ENCODE measurements at places on chromosomes 16 and 17. TPM values are rescaled to one million over a fixed set of nuclear protein-coding genes. Genes with fewer than 3 reads are reported as not detected.
A peak's percentile ranks its signal among the peaks of the same experiment; 100 is the strongest.

DNA sequence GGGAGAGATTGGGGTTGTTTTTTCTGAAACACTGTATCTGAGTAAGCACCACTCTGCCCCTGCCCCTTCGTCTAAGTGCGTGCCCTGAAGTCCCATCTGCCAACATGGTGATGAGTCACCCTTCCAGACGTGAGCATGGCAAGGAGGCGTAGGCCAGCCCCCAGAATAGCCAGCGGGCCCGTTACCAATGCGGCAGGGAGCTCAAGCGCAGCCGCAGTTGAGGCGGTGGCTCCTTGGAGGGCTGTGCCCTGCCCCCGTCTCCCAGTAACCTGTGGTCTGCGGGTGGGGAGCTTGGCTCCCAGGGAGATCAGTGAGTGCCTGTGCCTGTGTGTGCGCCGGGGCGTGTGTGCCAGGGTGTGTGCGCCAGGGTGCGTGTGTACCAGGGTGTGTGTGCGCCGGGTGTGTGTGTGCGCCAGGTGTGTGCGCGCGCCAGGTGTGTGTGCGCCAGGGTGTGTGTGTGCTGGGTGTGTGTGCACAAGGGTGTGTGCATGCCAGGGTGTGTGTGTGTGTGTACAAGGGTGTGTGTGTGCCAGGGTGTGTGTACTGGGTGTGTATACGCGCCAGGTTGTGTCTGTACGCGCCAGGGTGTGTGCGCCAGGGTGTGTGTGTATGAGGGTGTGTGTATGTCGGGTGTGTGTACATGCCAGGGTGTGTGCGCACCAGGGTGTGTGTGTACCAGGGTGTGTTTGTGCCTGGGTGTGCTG is 98.6 kb upstream of the CHMP6 start:
- no peak for DNase-seq

DNA sequence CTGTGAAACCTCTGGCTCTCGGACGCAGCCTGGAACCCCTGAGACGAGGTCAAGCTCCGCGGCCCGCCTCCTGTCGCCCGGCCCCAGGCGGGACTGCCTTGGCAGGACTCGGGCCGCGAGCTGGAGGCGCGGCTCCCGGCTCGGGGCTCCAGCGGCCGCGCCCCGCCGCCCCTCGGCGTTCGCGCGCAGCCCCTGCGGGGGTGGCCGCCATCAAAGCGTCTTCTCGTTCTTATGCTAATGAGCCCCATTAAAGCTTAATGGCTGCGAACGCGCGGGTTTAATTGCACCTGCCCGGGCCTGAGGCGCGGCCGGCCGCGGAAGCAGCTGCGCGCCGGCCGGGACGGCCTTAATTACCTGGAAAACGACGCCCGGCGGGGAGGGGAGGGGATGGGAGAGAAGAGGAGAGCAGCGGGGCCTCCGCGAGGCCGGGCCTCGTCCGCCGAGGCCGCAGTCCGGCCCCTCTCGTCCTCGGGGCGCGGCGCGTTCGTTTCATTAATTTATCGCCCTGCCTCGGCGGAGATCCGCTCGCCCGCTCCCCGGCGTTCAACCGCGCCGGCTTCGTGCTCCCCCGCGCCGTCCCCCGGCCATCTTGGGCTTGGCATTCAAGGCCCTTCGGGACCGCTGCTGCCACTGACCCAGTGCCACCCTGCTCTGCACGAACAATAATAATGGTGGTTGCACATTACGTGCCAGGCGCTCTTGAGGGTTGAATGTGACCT is 19.2 kb downstream of the RAI1 start:
- DNase-seq = peak; percentile 89

DNA sequence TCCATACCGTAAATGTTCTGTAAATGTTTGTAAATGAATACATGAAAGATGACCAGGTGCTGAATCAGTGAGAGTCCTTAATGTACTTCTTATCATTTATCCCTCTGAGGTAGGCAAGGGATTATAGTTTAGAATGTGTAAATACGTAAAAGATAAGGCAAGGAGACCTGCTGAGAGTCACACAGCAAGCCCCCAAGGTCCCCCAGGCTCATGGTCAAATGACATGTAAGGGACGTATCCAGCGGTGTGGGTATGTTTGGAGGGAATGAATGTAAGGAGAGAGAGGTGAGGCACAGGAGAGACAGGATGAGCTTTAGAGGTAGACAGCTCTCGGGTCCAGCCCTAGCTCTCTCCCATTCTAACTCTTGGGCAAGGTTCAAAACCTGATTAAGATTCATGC is 341.8 kb downstream of the WWOX start:
- DNase-seq = no peak

- no peak for DNase-seq
Measured at GRCh38 chr16:72221630-72222024, 49.7 kb upstream of the PMFBP1 start.

DNA sequence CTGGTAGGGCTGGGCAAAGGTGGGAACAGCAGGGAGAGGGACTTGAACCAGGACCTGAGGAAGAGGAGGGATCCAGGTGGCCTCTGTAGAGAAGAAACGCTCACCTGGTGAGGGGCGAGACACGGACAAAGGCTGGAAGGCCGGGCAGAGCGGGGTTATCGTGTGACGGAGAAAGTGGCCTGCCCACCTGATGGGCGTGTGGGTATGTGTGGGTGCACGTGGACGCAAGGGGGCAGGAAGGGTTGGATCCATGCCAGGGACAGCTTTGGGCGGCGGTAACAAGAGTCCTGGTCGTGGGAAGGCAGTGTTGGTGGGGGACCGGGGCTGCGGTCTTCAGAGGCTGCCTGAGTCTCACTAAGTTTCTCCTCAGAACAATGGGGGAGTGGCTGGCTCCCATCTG is 104.1 kb upstream of the GSE1 start:
- DNase-seq = no peak

- no peak for DNase-seq
Measured at GRCh38 chr16:85137323-85138072, 25.2 kb upstream of the CIBAR2 start.

CDH3 gene
- polyA plus RNA-seq = 73.6 TPM

CCL14 gene
- polyA plus RNA-seq = not detected

KRTAP4-4 gene
- not detected for polyA plus RNA-seq

GRCh38 chr17:35898283-35899070 is 18.3 kb upstream of the CCL5 start:
- DNase-seq = no peak

All from GM23338 (cell line).